ENCODE measurements at places on chromosomes 13 and 19.

DNA sequence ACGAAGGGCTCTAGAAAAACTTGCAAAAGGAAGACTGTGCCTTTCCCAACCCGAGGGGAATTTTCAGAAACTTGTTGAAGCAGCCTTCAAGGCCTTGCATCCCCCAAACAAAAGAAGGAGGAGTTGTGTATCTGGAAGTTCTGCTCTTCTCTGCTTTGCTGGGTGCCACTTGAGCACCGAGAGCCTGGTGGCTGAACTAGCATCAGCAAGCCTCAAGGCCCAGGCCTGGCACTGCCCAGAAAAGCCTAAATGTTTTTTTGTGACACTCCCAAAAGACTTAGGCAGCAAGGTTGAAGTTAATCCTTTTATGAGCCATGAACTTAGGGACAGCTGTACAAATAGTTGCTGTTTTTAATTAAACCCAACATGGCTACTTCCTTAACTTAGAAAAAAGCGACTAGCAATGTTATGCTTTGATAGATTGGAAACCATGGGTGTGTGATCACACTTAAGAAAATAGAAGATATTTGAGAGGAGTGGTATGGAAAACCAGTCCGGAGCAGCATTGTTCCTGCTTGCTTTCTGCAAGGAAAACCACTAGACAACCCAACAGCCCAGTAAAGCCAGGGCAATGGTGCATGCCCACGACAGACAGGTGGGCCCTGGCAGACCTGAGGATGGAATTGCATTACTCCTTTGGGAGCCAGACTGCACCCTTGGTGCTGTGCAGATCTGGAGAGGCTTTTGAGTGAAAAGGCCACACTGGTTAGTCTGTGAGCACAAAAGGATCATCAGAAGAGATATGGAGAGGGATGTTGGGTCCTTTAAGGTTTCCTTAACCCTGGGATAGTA is 788 bp upstream of the DLEU7 start:
- no peak for DNase-seq

- DNase-seq: no peak
Measured at GRCh38 chr19:18802354-18802753, 11.2 kb upstream of the COMP start.

DNA sequence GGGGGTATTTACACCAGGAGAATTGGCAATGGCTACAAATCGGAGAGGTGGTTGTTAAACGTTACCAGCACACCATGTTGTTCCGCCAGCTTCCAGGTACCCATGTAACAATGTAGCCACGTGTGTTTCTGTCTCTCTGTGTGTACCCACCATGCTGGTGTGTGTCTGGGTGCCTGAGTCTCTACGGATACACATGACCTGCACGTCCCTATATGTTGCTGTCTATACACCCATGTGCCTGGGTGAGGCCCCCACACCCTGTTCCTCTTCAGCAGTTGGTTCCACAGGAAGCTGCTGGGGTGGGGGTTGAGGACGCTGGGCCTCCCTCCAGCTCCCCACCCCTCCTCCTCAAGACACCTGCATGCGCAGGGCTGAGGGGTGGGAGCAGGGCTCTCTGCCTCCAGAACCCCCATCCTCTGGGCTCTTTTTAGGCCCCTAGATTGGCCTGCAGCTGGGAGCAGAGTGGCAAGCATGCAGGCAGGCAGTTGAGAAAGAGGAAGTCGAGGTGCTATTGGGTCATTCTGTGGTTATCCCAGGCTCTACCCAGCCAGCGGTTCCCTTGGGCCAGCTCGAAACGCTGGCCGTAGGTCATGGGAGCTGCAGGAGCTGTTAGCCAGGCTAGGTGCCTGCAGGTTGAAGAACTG is at the start of gene ARHGEF18:
Gene ARHGEF18 (plus strand): TSS at position 351 of the 644 bp plus-strand sequence. CDS start 13,954 bp downstream, outside the sequence.
- DNase-seq: peak; percentile 59

DNA sequence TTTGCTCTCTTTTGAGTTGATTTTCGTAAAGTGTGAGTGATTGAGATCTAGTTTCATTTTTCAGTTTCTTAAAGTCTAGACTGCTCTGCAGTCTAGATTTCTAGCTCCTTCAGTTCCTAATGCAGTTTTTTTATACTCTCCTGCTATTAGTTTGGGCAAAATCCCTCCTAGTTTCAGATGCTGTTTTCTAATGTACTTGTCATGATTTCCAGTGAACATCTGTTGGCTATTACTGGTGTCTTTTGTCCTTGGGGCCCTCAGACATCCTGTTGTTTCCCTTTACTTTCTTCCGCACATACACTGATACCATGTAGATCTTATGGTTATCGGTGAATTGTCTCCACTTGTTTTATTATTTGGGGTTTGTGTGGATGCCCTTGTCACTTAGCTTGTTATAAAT is 292.1 kb downstream of the TDRD3 start:
- DNase-seq: no peak

DNA sequence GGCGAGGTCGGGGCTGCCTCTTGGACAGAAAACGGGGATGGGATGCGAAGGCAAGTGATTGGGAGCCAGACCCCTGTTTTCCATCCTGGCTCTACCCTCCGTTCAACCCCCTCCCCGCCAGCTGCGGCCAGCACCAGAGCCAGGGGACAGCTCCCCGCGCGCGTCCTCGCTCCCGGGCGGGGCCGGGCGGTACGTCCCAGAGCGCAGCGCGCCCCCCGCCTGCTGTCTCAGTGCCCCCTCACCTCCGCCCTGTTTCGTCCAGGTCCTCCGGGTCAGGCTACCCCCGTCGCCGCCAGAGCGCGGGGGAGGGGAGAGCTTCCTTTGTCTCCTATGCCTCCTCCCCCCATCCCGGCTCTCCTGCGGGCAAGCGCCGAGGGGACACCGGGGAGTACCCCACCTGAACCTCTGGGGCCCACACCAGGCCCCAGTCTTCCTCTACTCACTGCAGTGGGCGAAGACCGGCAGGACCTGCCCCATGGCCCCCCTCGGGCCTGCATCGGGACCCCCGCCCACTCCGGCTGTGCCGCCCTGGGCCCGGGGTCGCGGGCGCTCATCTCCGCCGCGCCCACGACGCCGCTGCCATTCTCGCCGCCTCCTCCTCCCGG is 396 bp downstream of the RTN2 start:
- no peak for DNase-seq

DNA sequence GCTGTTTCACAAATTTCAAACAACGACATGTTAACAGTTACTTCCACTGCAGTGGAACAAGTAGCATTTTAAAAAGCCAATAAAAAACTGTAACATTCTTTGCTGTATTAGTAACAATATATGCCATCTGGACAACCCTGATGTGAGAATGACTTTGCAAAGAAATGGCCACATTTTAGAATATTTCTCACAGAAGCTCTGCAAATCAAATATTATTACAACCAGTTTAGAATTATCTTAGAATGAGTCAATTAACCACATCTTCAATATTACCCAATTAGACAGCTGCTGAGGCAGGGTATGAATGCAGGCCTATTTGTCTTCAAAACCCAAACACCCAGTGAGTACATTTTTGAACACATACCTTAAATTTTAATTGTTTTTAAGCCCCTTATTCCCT is 3.2 kb downstream of the ZNF699 start:
- no peak for DNase-seq

GRCh38 chr19:28485292-28485691 is 727.7 kb downstream of the UQCRFS1 start:
- DNase-seq: no peak

GRCh38 chr19:18450931-18451836 is 13.3 kb upstream of the ISYNA1 start:
- peak; percentile 100 for DNase-seq

DNA sequence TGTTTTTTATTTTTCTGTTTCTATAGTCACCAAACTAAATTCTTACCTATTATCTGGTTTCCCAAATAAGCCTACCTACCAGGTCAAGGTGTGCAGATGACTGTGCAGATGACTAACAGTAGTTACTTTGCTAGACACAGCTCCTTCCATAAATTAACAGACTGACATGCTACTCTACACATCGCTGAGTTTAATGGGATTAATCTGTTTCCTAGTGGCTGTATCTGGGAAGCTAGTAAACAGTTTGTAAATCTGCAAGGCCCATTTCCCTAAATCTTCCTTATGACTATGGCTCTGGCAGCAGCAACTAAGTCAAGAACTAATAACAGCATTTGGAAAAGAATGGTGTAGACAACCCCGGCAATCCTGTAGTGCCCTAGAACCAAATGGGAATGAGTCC is 27.9 kb downstream of the MIPEP start:
- no peak for DNase-seq

DNA sequence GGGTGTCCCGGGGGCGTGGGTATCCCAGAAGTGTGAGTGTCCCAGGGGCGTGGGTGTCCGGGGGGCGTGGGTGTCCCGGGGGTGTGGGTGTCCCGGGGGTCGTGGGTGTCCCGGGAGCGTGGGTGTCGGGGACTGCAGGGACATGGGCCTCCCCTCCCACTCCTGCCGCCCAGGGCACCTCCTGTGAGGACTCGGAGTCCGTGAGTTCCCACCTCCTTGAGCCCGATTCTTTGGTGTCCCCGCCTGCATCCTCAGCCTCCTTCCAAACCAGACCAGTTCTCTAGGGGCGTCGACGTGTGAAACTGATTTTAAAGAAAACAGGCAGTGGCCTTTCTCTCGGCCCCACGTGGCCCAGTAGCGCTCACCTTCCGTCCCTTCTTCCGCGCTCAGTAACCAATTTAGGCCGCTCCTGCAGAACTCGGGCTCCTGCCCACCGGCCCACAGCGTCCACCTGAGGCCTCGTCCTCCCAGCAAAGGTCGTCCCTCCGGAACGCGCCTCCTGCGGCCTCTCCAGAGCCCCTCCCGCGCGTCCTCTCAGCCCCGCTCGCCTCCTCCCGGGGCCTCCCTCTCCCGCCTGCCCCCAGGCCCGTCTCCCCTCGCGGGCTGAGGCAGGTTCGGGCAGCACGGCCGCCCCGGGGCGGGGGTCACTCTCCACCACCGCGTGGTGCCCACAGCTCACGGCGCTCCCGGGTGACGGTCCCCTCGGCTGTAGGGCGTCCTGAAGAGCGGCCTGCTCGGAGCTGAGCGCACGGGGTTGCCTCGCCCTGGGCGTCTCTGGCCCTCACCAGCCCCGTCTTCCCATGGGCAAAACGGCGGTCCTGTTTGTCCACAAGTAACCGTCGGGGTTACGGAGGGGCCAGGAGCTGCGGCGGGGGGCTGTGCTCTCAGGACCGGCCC is 3.8 kb downstream of the F7 start:
- DNase-seq: no peak

DNA sequence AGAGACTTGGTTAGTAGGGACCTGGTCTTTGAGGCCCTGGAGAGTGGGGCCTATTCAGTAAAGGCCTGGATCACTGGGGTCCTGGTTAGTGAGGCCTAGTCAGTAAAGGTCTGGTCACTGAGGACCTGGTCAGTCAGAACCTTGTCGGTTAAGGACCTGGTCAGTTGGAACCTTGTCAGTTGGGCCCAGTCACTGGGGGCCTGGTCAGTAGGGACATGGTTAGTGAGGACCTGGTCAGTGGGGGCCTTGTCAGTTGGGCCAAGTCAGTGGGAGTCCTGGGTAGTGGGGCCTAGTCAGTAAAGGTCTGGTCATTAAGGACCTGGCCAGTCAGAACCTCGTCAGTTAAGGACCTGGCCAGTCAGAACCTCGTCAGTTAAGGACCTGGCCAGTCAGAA is 43.2 kb upstream of the TPM4 start:
- no peak for DNase-seq

All from memory B cell (primary cell).